ENCODE measurements at places on chromosomes 1 and 21.
A peak's percentile ranks its signal among the peaks of the same experiment; 100 is the strongest.

DNA sequence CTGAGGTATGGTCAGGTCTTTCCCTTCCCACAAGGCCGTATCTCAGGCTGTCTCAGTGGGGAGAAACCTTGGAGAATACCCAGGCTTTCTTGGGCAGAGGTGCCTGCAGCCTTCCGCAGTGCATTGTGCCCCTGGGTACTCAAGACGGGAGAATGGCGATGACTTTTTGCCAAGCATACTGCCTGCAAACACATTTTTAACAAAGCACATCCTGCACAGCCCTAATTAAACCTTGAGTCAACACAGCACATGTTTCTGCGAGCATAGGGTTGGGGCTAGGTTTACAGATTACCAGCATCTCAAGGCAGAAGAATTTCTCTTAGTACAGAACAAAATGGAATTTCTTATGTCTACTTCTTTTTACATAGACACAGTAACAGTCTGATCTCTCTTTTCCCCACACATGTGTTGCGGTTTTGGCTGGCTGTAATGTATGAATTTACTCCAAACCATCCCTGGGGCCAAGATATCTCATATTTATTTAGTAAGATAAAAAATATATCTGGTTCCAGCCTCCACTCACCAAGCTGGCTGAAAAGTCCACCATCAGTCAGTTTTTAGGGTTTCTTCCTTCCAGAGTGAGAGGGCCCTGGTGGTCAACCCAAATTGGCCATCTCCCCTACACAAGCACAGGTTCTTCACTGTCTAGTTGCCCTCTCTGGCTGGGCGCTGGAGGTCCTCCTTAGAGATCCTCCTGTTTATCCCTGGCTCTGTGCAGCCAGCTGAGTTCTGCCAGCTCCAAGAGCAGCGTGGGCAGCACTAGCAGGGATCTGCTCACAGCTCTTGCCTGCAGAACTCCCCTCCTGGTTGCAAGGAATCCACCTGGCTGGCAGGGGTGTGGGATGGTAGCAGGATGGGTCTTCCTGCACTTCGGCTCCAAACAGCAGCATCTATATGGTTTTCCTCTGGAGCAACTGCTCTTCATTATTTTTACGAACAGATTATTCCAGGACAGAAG lies 2.6 kb downstream of the FAAH start:
- DNase-seq: no peak

DNA sequence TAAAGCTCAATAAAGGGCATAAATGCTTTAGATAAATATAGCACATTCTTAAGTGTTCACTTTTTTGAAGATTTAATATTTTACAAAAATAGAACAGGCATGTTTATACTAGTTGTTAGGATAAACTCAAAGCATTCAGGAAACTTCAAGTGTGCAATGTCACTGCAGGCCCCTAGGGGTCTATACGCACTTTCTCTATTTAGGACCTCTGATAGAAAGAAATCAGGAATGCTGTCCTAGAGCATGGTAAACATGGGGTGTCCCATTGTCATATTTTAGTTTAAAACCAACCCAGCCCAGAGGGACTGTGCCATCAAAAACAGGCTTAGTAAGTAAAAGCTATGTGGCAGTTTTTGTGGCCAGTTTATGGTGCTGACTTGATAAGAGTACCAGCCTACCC lies 102.2 kb downstream of the BARHL2 start:
- DNase-seq: no peak

GRCh38 chr1:27348861-27349783 lies 7.3 kb downstream of the SYTL1 start:
- peak; percentile 39 for DNase-seq

DNA sequence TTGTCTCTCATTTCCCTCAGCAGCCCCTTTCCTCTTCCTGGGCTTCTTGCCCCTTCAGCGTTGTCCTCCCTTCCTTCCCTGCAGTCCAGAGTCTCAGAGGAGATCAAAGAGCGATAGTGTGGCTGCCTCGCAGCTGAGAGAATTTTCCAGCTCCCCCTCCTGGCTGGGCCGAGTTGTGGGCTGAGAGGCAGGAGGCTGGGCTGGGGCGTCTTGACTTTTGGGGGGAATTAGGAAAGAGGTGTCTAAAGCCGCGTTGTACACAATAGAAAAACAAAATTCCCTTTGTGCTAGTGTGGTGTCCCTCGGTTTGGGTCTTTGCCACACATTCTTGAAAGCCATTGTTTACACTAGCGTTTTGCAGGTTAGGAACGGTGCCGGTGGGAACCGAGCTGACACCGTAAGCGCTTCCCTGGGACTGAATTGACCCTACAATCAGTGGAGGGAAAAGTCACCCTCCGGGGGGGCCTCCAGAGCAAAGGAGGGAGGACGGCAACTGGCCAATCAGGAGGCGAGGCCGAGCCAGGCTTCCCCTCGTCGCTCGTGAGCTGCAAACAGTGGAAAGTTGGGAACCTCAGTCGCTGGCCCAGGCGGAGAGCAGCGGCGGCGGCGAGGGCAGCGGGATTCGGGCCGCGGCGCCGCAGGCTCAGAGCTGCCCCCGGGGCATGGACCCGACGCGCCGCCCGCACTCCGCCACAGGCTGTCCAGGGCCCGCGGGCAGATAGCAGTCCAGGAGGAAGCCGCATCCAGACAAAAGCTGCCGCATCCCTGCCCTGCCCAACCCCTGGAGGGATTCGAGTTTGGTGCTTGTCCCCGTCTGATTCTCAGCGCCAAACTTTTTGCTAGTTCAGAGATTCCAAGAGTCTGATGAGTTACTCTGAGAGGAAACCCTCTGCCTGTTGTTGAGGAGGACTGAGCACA lies at the start of gene HMCN1:
Gene HMCN1, plus strand, starts transcription at position 574 of the 918 bp plus-strand sequence. CDS start 389 bp downstream, outside the sequence.
- no peak for DNase-seq

- DNase-seq: no peak
These were observed 7.3 kb downstream of the WDR26 start for GRCh38 chr1:224427346-224427745.

GRCh38 chr1:202754293-202754692 lies 44.0 kb upstream of the SYT2 start:
- DNase-seq: no peak

DNA sequence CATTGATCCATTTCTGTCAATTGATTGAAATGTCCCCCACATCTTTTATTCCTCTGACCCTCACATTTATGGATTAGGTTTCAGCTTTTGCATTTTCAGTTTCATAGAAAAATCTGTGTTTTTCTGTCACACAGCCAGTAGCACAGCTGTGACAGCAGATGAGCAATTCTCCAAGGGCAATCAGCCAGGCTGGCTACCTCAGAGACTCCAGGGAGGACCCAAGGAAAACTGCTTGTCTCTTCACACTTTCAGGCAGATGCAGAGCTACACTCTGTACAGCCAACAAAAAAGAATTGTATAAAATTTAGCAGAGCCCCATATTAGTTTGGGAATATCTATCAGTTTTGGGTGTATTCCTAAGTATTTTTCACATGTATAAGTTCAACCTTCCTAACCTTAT lies 257.2 kb downstream of the LRRC7 start:
- no peak for DNase-seq

DNA sequence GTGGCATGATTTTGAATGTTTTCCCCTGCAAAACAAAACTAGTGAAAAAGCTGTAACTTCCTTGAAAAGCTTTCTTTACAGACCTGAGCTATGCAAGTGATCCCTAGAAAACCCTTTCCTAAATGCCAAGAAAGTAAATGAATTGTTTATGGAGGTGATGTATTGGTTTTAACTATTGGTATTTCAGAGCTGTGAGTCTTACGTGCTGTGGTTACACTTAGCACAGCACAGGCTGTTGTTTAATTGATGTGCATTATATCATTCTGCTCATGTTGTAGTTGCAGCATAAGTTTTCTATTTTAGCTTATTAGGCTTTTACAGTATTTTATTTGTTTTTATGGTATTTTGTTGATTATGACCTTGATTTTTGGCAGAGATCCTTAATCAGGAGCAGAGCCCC lies 74.1 kb upstream of the DYNLT5 start:
- no peak for DNase-seq

DNA sequence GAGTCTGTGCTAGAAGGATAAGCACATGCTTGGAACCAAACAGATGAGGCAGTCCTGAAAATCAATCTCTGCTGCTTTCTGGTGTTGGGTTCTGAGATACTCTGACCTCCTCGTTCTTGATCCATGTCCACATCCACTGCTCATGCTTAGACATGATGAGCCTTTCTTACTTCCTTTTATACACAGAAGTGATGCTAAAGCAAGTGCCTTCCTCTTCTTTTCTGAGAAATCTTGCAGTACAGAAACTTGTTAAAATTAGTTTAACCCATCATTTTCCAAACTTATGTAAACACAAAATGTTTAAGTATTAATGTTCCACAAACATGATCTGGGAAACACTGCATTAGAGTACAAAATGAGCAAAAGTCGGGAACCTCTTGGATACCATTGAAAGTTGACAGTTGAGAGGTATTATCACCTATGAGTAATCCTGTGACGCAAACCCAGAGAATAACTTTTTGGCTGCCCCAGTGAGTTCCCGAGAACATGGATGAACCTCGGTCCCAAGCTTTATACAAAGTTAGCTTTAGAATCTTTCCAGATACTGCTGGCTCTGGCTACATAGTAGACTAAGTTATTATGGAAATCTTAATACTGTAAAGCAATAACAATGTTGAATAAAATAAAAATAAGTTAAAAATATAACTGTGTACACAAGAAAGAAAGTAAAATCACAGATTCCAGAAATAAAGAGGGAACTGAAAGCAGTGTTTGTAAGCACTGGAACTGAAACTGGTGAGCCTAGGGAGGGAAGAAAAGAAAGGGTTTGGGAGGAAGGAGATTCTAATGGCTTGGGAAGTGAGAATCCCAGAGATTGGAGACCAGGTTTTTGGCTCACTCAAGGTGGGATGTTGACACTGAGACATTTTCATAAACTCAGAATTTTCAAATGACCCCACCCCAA lies 429.3 kb upstream of the RUNX1 start:
- no peak for DNase-seq

GRCh38 chr1:51168266-51168845 lies 66.3 kb downstream of the C1orf185 start:
- no peak for DNase-seq

DNA sequence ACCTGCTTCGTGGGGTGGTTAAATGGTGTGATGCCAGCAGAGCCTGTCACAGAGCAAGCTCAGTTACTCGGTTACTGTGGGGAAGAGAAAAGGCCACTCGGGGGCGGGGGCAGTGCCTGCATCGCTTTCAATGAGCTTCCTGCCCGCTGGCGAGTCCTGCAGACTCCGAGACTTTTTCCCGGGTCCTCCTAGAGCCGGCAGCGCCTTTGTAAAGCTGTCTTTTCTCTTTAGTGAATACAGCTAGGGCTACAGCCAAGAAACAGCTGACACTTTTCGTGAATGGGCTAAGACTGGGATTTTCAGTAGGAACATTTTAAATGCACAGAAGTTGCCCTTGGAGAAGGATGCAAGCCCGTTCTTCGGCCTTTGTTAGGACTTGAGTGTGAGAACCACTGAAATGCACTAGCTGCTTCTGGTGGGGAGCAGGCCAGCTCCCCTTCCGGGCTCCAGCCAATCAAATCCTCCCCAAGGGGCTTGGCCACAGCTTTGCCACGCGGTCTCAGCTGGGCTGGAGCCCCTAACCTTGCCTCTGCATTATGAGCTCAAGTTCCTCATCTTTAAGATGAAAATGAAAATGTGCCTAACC lies 23.4 kb upstream of the EFHD2 start:
- DNase-seq: no peak

DNA sequence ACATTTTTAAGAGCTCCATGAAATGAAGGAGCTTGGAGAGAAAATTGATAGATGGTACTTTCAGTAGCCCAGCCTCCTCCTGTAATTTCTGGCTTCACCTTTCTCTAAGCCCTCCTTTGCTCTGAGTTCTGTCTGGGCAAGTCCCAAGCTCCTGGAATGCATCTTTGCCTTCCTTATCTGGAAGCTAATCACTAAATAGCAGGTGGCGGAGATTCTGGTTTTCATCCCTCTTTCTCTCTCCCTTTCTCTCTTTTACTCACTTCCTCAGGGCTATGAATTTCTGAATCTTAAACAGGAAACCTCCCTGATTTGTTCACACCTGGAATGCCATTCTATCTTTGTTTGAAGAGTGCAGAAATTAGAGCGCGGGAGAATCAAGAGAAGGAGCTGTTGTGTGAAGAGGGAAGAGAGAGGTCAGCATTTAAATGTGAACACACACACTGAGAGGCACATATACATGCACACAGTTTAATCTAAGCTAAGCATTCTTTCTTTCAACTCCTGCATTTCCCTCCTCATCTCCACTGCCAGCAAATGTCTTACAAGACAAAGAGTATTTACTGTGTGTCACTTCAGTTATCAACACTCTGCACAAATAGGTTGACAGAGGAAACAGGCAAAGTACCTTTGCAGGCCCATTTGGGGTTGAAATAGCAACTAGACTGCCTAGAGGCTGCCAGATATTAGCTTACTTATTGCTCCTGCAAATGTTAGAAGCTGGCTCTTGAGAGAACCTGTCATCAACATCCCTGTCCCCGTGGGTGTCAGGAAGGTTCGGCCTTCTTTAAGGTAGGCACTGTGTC lies 199.4 kb upstream of the CAMK1G start:
- DNase-seq: no peak

- no peak for DNase-seq
These were observed 719.0 kb downstream of the RWDD3 start for GRCh38 chr1:95953015-95953414.

Measured in CD4-positive, alpha-beta T cell treated with Interleukin-6 for 4 hours (primary cell).